ENCODE measurements at places on chromosomes 1 and 21.

GRCh38 chr1:98391175-98391574 lies 270.3 kb upstream of the SNX7 start:
- no peaks in the 10 kb centered on the region for H3K36me3 ChIP-seq
- H3K4me3 ChIP-seq: no peak overlapping the region
- DNase-seq: no peak
- no peak overlapping the region for H3K27ac ChIP-seq

GRCh38 chr1:212700223-212700891 lies 717 bp upstream of the BATF3 start:
- no peaks in the 10 kb centered on the region for H3K36me3 ChIP-seq
- peak overlapping the region; percentile 46 for H3K4me3 ChIP-seq
- DNase-seq: no peak
- H3K27me3 ChIP-seq: peaks cover 10% of the 10 kb centered on the region

DNA sequence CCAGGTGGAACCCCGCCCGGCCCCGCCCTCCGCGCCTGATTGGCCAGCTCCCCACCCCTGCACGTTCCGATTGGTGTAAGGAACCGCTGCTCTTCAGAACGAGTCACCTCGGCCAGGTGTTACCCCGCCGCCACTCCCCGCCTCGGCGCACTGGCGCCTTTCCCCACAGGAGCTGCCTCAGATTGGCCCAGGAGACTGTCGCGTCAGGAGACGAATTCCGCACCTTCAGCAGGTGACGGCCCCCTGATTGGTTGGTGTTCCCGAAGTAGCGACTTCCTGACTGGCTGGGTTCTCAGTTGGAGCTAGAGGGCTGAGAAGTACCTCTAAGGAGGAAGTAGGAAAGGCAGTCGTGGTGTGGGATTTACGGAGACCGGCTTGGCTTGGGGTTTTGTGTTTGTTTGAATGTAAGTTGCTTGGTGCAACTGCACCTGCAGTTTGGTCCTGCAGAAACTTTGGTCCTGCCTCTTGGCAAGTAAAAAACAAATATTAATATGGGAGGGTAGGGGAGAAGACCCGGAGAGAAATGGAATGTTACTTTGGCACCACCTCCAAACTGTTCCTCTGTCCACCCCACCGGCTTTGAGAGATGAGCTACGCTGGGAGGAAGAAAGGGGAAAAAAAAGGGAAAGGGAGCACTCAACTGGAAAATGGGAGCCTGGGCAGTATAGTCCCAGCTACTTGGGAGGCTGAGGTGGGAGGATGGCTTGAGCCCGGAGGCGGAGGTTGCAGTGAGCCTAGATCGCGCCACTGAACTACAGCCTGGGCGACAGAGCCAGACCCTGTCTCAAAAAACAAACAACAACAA lies 415 bp upstream of the F11R start:
- H3K36me3 ChIP-seq: no peaks in the 10 kb centered on the region
- H3K4me3 ChIP-seq: peak overlapping the region; percentile 75

- peaks cover 14% of the 10 kb centered on the region for H3K36me3 ChIP-seq
- H3K27me3 ChIP-seq: no peaks in the 10 kb centered on the region
- peak overlapping the region; percentile 96 for H3K4me3 ChIP-seq
- peak; percentile 84 for DNase-seq
Measured at GRCh38 chr1:218351391-218352074, 6.4 kb downstream of the TGFB2 start.

GRCh38 chr1:48221657-48222056 lies 859 bp upstream of the SLC5A9 start:
- DNase-seq: no peak
- no peak overlapping the region for H3K27ac ChIP-seq
- H3K36me3 ChIP-seq: no peaks in the 10 kb centered on the region
- H3K4me3 ChIP-seq: no peak overlapping the region
- H3K4me1 ChIP-seq: no peaks in the 10 kb centered on the region

- H3K4me3 ChIP-seq: no peak overlapping the region
- no peak for DNase-seq
- no peak overlapping the region for H3K27ac ChIP-seq
- H3K36me3 ChIP-seq: no peaks in the 10 kb centered on the region
- H3K4me1 ChIP-seq: no peaks in the 10 kb centered on the region
- no peaks in the 10 kb centered on the region for H3K27me3 ChIP-seq
Measured at GRCh38 chr1:113415310-113416070, 25.2 kb downstream of the MAGI3 start.

DNA sequence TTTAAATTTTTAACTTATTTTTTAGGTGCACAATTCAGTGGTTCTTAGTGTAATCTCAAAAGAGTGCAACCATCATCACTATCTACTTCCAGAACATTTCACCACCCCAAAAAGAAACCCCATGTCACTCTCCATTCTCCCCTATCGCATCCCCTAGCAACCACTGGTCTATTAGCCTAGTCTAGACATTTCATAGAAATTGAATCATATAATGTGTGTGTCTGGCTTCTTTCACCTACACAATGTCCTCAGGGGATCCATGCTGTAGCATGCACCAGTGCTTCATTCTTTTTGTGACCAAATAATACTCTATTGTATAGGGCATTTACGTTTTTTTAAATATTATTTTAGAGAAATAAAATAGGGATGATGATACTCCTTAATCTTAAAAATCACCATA lies 64.7 kb downstream of the JAK1 start:
- H3K4me3 ChIP-seq: no peak overlapping the region
- no peaks in the 10 kb centered on the region for H3K36me3 ChIP-seq
- no peak for DNase-seq
- no peak overlapping the region for H3K27ac ChIP-seq
- H3K27me3 ChIP-seq: no peaks in the 10 kb centered on the region
- peaks cover 19% of the 10 kb centered on the region for H3K4me1 ChIP-seq

Data from astrocyte (in vitro differentiated cells and primary cell).